T-helper 17 cell (primary cell): ENCODE measurements at places on chromosomes 2 and 18.
A peak's percentile ranks its signal among the peaks of the same experiment; 100 is the strongest.

DNA sequence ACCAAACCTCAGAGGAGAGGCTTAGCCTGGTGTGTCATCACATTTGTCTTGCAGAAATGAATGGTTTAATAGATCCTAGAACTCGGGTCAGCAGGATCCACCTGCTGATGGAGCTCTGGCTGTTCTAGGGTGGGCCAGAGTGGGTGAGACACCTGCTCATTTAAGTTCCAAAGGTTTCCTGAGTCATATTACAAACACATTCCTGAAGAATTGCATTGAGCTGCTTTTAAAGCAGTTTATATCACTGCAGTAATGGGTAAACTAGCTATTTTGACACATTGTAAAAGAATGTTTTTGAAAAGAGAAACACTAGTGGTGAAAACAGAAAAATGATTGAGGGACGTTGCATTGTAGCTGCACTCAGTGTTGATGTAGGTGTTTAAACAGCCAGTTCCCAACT lies 175.3 kb upstream of the TCF4 start:
- H3K27ac ChIP-seq, result no peak overlapping the region
- peaks cover 2% of the 10 kb centered on the region for H3K36me3 ChIP-seq
- no peaks in the 10 kb centered on the region for H3K4me1 ChIP-seq
- H3K4me3 ChIP-seq, result no peak overlapping the region
- H3K27me3 ChIP-seq, result no peaks in the 10 kb centered on the region

DNA sequence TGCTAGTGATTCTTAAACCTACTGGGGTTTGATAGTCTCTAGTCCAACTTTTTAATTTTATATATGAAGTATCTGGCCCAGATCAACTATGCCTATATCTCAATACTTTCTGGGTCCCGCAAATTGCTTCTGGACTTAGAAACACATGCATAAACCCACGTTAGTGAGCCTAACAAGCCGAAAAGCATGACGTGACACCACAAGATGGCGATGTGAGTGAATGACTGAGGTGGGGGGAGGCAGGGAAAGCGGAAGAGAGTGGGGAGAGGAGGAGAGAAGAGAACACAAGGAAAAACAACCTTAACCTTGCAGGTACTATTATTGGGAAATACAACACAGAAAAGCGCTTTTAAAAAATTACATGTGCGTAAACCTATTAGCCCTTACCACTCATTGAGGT lies 13.8 kb downstream of the PDIA6 start:
- H3K4me1 ChIP-seq, result peaks cover 16% of the 10 kb centered on the region
- H3K27me3 ChIP-seq, result no peaks in the 10 kb centered on the region
- no peak overlapping the region for H3K27ac ChIP-seq
- peaks cover 2% of the 10 kb centered on the region for H3K36me3 ChIP-seq
- DNase-seq, result no peak
- H3K4me3 ChIP-seq, result no peak overlapping the region

DNA sequence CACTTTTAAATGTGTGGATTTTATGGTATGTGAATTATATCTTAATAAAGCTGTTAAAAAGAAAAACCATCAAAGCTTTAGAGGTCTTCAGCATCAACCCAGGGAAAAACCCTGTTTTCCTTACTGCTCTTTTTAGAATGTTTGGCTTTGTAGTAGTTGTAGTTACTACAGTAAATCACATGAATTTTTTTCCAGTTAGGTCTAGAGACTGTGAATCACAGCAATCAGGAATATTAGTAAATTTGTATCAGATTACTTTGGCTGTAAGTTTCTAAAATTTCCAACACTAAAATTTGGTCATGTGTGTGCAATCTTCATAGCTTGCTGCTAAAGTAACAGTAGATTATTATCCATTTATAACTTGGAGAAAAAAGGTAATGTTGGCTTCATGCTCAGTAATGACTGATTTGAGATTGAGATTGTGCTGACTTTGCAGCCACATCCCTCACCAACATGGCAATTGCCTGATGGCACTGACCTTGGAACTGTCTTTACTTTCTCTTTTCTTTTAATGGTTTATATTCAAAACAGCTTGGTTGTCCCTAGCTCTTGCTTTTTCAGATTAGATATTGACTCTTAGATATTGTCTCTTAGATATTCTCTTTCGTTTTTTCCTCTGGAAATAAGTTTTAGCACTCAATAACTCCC lies 41.1 kb downstream of the LCLAT1 start:
- DNase-seq, result no peak
- peak overlapping the region; percentile 56 for H3K27ac ChIP-seq
- H3K4me3 ChIP-seq, result no peak overlapping the region
- H3K36me3 ChIP-seq, result no peaks in the 10 kb centered on the region

DNA sequence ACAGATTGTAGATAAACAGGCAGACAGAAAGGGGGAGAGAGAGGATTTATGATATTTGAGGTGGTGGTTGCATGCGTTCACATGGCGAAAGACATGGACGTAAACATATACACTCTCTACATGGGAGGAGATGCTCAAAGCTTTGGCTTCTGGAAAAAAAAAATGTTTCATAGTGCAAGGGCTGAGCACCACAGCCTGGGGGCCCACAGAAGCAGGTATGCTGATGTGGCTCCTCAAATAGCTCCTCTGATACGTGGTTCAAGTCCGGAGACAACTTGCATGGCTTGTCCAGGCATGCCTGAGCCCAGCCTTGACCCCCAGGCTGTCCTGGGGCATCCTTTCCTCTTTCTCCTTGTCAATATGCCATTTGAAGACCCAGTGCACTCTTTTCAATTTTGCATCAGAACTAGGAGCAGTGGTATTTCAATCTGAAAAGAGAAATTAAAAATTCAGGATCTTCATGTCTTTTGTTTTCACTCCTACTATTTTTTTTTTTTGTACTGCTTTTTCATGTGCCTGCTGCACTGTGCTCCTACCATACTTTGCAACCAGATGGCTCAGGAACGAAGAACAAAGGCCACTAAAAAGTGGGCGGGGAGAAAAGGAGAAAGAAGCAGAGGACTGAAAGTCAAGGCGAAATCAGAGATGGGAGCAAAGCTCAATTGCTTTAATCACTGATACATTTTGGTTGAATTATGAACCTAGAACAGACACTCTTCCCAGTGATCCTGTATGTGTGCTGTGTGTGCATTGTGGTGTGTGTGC lies 495.7 kb upstream of the TCF4 start:
- no peaks in the 10 kb centered on the region for H3K36me3 ChIP-seq
- DNase-seq, result no peak
- H3K27me3 ChIP-seq, result no peaks in the 10 kb centered on the region
